Psoas muscle (tissue), 8 donors: ENCODE measurements at places on chromosomes 7 and 10. TPM values are rescaled to one million over a fixed set of nuclear protein-coding genes. Genes with fewer than 3 reads are reported as not detected.

The METTL27 gene
- total RNA-seq, result 0.24 TPM

The SPDYE8 gene
- total RNA-seq, result not detected

The C10orf143 gene
- 5.1 TPM for total RNA-seq

The ITGB8 gene
- total RNA-seq, result 0.20 TPM

The SLC37A3 gene
- 7.0 TPM for total RNA-seq

The PRPS1L1 gene
- not detected for total RNA-seq

The MMRN2 gene
- total RNA-seq, result 23.2 TPM

The CPA2 gene
- total RNA-seq, result 0.32 TPM

The UCN3 gene
- not detected for total RNA-seq

The CFAP70 gene
- 0.47 TPM for total RNA-seq

The ABCF2 gene
- 35.7 TPM for total RNA-seq

The PLEKHS1 gene
- not detected for total RNA-seq

The VIPR2 gene
- 3.2 TPM for total RNA-seq

The ZNF467 gene
- total RNA-seq, result 1.7 TPM

The ASB10 gene
- total RNA-seq, result 24.3 TPM

The MBLAC1 gene
- total RNA-seq, result 0.91 TPM

The EGR2 gene
- total RNA-seq, result 0.92 TPM

The HK1 gene
- total RNA-seq, result 336 TPM

The DRGX gene
- total RNA-seq, result not detected

The MBL2 gene
- total RNA-seq, result not detected

The PAX4 gene
- total RNA-seq, result not detected

The SP4 gene
- total RNA-seq, result 7.3 TPM

The GIMAP7 gene
- 10.7 TPM for total RNA-seq

The TET1 gene
- 1.1 TPM for total RNA-seq

The EBF3 gene
- total RNA-seq, result 6.6 TPM

The MOGAT3 gene
- not detected for total RNA-seq

The KAZALD1 gene
- total RNA-seq, result 5.0 TPM

The ZNF804B gene
- not detected for total RNA-seq

The FAM25A gene
- not detected for total RNA-seq

The CRPPA gene
- total RNA-seq, result 3.5 TPM

The GPR15LG gene
- total RNA-seq, result not detected

The RSPH10B2 gene
- total RNA-seq, result 0.73 TPM

The GHRHR gene
- total RNA-seq, result not detected

The TBX20 gene
- not detected for total RNA-seq

The ZNF775 gene
- total RNA-seq, result 2.8 TPM

The SAMD9 gene
- 1.8 TPM for total RNA-seq

The CACNA2D1 gene
- total RNA-seq, result 114 TPM

The CCDC3 gene
- total RNA-seq, result 4.7 TPM

The ATRNL1 gene
- 5.6 TPM for total RNA-seq

The SPDYE9 gene
- not detected for total RNA-seq
